Endothelial cell of coronary artery (primary cell): ENCODE measurements at places on chromosomes 7 and 10. TPM values are rescaled to one million over a fixed set of nuclear protein-coding genes. Genes with fewer than 3 reads are reported as not detected.

Gene SERPINE1
- total RNA-seq, result 1,365 and 3,900 TPM in 2 replicates

Gene AGBL3
- 0.56 and 1.3 TPM in 2 replicates for total RNA-seq

Gene COL17A1
- 2.2 and 5.4 TPM in 2 replicates for total RNA-seq

Gene MIOS
- total RNA-seq, result 20.2 and 25.9 TPM in 2 replicates

Gene IQUB
- total RNA-seq, result 0.36 and 0.38 TPM in 2 replicates

Gene SLC16A9
- 0.19 and 5.2 TPM in 2 replicates for total RNA-seq

Gene PLPP4
- 10.4 and 11.0 TPM in 2 replicates for total RNA-seq

Gene SPACDR
- total RNA-seq, result 1.3 and 1.9 TPM in 2 replicates

Gene ADAM8
- total RNA-seq, result 0.18 and 0.75 TPM in 2 replicates

Gene CCDC146
- 1.1 and 1.4 TPM in 2 replicates for total RNA-seq

Gene ACTL6B
- not detected in 2 replicates for total RNA-seq

Gene UCMA
- not detected in 2 replicates for total RNA-seq

Gene AOAH
- total RNA-seq, result 0.09 TPM in 1 of 2 replicates, not detected in the other

Gene CALY
- total RNA-seq, result not detected in 2 replicates

Gene TMEM273
- 0.28 and 6.1 TPM in 2 replicates for total RNA-seq

Gene HHEX
- 32.8 and 33.5 TPM in 2 replicates for total RNA-seq

Gene TUBB8
- not detected in 2 replicates for total RNA-seq

Gene UPK3B
- total RNA-seq, result 0.27 TPM in 1 of 2 replicates, not detected in the other

Gene PNLIPRP3
- not detected in 2 replicates for total RNA-seq

Gene GSTO2
- 0.18 and 0.66 TPM in 2 replicates for total RNA-seq

Gene ELN
- 0.09 and 1.6 TPM in 2 replicates for total RNA-seq

Gene PIP
- not detected in 2 replicates for total RNA-seq

Gene MYO3A
- total RNA-seq, result not detected in 2 replicates

Gene AVL9
- total RNA-seq, result 23.6 and 26.4 TPM in 2 replicates

Gene ZNF394
- 24.7 and 28.4 TPM in 2 replicates for total RNA-seq

Gene SRPK2
- 40.6 and 52.6 TPM in 2 replicates for total RNA-seq

Gene GDF2
- total RNA-seq, result not detected in 2 replicates

Gene SMKR1
- total RNA-seq, result 0.28 and 0.54 TPM in 2 replicates

Gene ANKRD22
- total RNA-seq, result not detected in 2 replicates

Gene SUN3
- total RNA-seq, result not detected in 2 replicates

Gene SLC29A3
- 1.3 and 1.4 TPM in 2 replicates for total RNA-seq

Gene MALSU1
- total RNA-seq, result 58.5 and 92.1 TPM in 2 replicates

Gene TBXAS1
- 4.2 TPM in 2 replicates for total RNA-seq

Gene RARRES2
- total RNA-seq, result 0.09 TPM in 1 of 2 replicates, not detected in the other

Gene VIPR2
- not detected in 2 replicates for total RNA-seq

Gene THSD7A
- total RNA-seq, result 21.1 and 47.2 TPM in 2 replicates

Gene CHAT
- total RNA-seq, result not detected in 2 replicates

Gene ELAPOR2
- total RNA-seq, result 8.6 and 8.9 TPM in 2 replicates

Gene PRXL2A
- total RNA-seq, result 78.3 and 83.8 TPM in 2 replicates

Gene KCNIP2
- total RNA-seq, result 0.27 and 0.75 TPM in 2 replicates

Gene HOXA10
- total RNA-seq, result 0.36 and 1.6 TPM in 2 replicates

Gene SEMA4G
- total RNA-seq, result 0.63 and 0.94 TPM in 2 replicates

Gene HMX3
- total RNA-seq, result not detected in 2 replicates
